ENCODE measurements at places on chromosomes 1 and 21.

GRCh38 chr1:21668951-21669257 lies 253 bp downstream of the RAP1GAP start:
- DNase-seq = no peak

GRCh38 chr1:175131095-175131494 lies 61.5 kb downstream of the KIAA0040 start:
- no peak for DNase-seq

GRCh38 chr21:40257342-40257741 lies 390.1 kb downstream of the PCP4 start:
- no peak for DNase-seq

GRCh38 chr1:109837852-109838570 lies 72.6 kb upstream of the CSF1 start:
- DNase-seq = no peak

DNA sequence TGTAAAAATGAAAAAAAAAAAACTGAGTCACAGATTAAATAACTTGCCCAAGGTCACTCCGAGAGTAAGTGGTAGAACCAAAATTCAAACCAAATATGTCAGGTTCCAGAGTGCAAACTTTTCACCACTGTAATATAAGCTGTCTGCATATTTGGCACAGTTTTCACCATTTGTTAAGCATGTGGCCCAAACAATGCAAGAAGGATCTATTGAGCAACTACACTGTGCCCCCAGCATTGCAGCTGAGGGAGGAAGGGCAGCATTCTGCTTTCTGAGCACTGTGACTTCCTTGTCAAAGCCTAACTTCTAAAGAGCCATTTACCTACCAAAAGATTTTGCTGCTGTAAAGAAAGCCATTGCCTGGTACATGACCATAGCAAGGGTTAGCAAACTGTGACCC lies 133.4 kb downstream of the SYT2 start:
- peak; percentile 96 for DNase-seq

- DNase-seq = no peak
Observed at GRCh38 chr1:145990249-145990855, 6.0 kb downstream of the TXNIP start.

DNA sequence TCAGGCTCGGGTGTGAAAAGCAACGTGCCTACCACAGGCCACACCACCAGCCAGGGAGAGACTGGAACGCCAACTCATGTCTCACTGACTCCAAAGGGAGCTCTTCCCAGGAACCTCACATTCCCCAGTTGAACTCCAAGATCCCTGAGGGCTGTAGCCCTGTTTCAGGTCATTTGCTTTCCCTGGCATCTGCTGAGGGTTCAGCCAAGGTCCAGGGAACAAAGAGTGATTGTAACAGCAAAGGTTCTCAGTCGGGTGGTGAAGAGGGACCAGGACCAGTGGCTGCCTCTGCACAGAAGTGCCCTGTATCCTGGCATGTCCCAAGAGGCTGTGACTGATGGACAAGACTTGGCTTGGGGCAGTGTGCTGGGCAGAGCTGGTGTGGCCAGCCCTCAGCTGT lies 42.8 kb downstream of the GRIK3 start:
- DNase-seq = no peak

All from HCEC 1CT (cell line).